ENCODE measurements at places on chromosomes 7 and 10.

- H3K4me3 ChIP-seq: no peak overlapping the region
- no peak overlapping the region for H3K27ac ChIP-seq
- DNase-seq: no peak
Measured at GRCh38 chr10:122243550-122243949, 27.5 kb upstream of the BTBD16 start.

DNA sequence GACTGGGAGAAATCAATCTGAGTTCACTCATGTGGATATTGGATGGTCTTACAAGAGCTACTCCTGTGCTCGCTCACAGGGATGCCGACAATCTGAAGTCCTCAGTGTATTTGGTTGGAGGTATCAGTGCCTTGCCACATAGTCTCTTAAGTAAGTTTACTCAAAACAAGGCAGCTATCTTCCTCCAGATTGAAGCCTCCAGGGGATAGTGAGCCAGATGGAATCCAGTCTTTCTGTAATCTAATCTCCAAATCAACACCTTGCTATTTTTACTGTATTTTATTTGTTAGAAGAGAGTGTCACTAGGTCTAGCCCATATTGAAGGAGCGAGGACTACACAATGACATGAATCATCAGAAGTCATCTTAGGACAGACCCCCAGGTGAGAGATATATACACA is 456.6 kb upstream of the POT1 start:
- H3K4me1 ChIP-seq: no peaks in the 10 kb centered on the region
- no peaks in the 10 kb centered on the region for H3K36me3 ChIP-seq
- H3K27ac ChIP-seq: no peak overlapping the region

- no peak for DNase-seq
- no peaks in the 10 kb centered on the region for H3K27me3 ChIP-seq
- peaks cover 24% of the 10 kb centered on the region for H3K4me1 ChIP-seq
- H3K36me3 ChIP-seq: no peaks in the 10 kb centered on the region
- H3K4me3 ChIP-seq: no peak overlapping the region
- peak overlapping the region; percentile 79 for H3K27ac ChIP-seq
Measured at GRCh38 chr10:110803239-110803749, 68.4 kb upstream of the PDCD4 start.

DNA sequence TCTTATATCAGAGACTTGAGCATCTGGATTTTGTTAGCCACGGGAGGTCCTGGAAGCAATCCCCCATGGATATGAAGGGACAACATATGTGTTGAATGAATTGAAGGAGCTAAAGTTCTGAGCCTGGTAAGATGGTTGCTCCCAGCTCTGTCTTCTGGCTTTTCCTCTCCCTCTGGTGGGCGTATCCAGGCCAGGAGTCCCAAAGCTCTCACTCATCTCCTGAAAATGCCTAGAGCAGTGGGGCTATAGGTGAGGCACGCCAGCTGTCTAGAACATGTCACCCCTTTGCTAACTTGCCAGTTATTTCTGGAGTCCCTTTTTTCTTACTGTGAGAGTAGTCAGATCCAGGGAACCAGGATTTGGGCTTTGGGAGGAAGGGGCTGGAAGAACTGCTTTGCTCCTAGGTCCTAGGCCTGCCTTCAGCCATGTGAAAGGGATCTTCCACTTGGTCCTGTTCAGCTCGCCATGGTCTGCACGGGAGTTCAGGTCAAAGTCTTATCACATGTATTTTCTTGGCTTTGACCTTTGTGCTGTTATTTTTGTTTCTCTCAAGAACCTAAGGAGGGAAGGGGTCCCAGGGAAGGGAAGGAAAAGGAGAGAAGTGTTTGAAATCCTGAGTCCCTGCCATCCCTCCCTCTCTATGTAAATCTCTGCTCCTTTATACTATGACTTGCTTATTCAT is 73.6 kb downstream of the MINPP1 start:
- H3K36me3 ChIP-seq: no peaks in the 10 kb centered on the region
- H3K4me3 ChIP-seq: no peak overlapping the region
- peak overlapping the region; percentile 56 for H3K27ac ChIP-seq
- H3K27me3 ChIP-seq: no peaks in the 10 kb centered on the region
- no peak for DNase-seq

GRCh38 chr7:64098-64915 is 128.1 kb upstream of the FAM20C start:
- H3K27ac ChIP-seq: no peak overlapping the region
- DNase-seq: peak; percentile 81

- no peaks in the 10 kb centered on the region for H3K4me1 ChIP-seq
- H3K4me3 ChIP-seq: no peak overlapping the region
- no peaks in the 10 kb centered on the region for H3K36me3 ChIP-seq
- no peaks in the 10 kb centered on the region for H3K27me3 ChIP-seq
Measured at GRCh38 chr7:43630482-43630881, 47.6 kb downstream of the STK17A start.

DNA sequence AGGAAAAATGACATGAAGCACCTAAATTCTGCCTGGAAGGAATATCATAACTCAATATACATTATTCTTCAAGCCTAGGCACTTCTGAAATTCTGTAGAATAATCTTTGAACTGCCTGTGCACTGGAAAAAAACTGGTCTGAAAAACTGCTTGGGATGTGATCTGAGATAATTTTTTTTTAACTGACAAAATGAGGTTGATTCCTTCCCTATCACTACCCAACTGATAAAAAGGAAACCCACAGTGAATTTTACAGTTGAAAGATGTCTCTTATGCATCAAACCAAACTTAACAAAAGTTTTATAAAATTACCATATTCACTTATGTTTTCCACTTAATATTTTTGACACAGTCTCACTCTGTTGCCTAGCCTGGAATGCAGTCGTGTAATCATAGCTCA is 67.2 kb upstream of the FAM133B start:
- no peaks in the 10 kb centered on the region for H3K36me3 ChIP-seq
- DNase-seq: no peak
- H3K4me1 ChIP-seq: peaks cover 8% of the 10 kb centered on the region
- no peak overlapping the region for H3K4me3 ChIP-seq

DNA sequence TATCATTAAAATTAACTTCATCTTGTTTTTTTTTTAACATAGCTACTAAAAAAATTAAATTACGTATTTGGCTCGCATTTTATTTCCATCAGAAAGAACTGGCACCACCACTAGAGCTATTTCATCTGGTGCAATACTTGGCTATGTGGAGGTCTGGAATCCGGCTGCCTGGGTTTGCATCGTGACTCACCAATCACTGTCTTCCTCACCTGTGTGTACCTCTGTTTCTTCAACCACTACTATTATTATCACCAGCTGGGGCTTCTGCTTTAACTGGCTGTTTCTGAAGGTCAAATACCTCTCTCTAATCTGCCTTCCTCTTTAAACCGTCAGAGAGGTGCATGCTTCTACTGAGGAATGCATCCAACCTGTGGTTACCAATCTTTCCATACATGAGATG is 6.5 kb downstream of the WDR91 start:
- no peak overlapping the region for H3K27ac ChIP-seq
- no peak for DNase-seq
- H3K4me3 ChIP-seq: no peak overlapping the region
- H3K36me3 ChIP-seq: no peaks in the 10 kb centered on the region

- no peak overlapping the region for H3K27ac ChIP-seq
- no peaks in the 10 kb centered on the region for H3K36me3 ChIP-seq
- H3K4me3 ChIP-seq: no peak overlapping the region
Measured at GRCh38 chr10:18351421-18351820, 211.2 kb downstream of the CACNB2 start.

GRCh38 chr7:155274633-155275355 is 22.9 kb upstream of the INSIG1 start:
- DNase-seq: no peak
- H3K4me3 ChIP-seq: no peak overlapping the region
- H3K36me3 ChIP-seq: no peaks in the 10 kb centered on the region
- no peak overlapping the region for H3K27ac ChIP-seq

DNA sequence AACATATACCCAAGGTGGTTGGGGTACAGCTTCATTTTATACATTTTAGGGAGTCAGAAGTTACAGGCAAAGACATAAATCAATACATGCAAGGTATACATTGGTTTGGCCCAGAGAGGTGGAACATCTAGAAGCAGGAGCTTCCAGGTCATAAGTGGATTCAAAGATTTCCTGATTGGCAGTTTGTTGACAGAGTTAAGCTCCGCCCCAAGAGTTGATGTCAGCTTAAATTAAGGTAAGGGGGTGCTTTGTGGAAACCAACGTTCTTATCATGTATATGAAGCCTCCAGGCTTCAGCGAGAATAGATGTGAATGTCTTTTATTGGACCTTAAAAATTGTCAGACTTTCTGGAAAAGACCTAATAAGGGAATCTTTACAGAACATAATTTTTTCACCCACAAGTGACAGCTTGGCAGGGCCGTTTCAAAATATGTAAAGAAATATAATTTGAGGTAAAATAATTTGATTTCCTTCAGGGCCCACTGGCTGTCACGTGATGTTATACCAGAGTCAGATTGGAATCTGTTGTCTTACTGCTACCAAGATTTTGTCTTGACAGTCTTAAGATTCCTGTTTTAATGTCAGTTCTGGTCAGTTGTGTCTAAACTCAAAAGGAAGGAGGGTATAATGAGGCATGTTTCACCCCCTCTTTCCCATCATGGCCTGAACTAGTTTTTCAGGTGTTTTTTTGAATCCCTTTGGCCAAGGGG is 6.3 kb upstream of the PANK1 start:
- no peak overlapping the region for H3K4me3 ChIP-seq
- DNase-seq: no peak
- H3K4me1 ChIP-seq: peaks cover 11% of the 10 kb centered on the region
- H3K27ac ChIP-seq: no peak overlapping the region

DNA sequence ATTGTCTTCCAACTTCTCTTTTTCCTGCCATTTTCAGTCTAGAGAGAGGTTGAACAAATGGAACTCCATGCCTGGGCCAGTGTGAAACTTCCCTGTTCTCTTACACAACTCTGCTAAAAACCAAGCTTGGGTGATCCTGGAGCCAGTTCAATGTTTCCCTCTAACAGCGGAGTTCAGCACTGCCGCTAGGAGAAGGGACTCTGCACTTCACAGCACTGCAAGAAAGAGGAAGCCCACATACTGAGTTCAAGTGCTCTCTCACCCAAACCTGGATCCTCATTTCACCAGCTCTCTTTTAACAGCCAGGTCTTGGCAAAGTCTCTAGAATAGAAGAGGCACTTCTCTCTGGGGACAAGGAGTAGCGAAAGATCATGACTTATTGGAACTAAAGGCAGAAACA is 18.8 kb downstream of the FOXI2 start:
- no peaks in the 10 kb centered on the region for H3K36me3 ChIP-seq
- no peak overlapping the region for H3K27ac ChIP-seq
- H3K4me3 ChIP-seq: no peak overlapping the region
- H3K27me3 ChIP-seq: peaks cover 16% of the 10 kb centered on the region
- no peaks in the 10 kb centered on the region for H3K4me1 ChIP-seq

DNA sequence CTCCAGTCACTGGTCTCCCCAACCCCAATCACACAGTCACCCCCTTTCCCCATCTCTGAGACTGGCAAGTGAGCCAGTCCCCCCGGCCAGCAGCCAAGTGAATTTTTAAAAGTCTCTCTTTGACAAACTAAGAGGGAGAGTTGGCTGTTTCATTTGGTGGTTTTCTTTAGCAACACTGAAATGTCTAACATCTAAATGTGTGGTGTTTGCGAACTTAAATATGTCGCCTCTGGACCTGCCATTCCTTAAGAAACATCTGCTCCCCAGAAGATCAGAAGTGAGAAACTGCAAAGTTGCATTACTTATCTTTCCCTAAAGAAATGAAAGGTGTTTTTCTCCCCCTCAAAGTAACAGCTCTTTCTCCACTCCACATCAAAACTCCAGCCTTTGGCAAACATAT is 34.7 kb upstream of the PLXNA4 start:
- peaks cover 16% of the 10 kb centered on the region for H3K27me3 ChIP-seq
- no peak for DNase-seq
- no peak overlapping the region for H3K4me3 ChIP-seq
- no peak overlapping the region for H3K27ac ChIP-seq
- H3K4me1 ChIP-seq: no peaks in the 10 kb centered on the region

GRCh38 chr7:18607025-18607424 is 111.5 kb downstream of the HDAC9 start:
- no peak overlapping the region for H3K4me3 ChIP-seq
- no peaks in the 10 kb centered on the region for H3K36me3 ChIP-seq
- H3K4me1 ChIP-seq: no peaks in the 10 kb centered on the region
- H3K27ac ChIP-seq: no peak overlapping the region

- peaks cover 9% of the 10 kb centered on the region for H3K4me1 ChIP-seq
- peak overlapping the region; percentile 95 for H3K4me3 ChIP-seq
- DNase-seq: peak; percentile 65
- peak overlapping the region; percentile 17 for H3K27ac ChIP-seq
- no peaks in the 10 kb centered on the region for H3K36me3 ChIP-seq
Measured at GRCh38 chr7:3301831-3302618, 973 bp downstream of the SDK1 start.

DNA sequence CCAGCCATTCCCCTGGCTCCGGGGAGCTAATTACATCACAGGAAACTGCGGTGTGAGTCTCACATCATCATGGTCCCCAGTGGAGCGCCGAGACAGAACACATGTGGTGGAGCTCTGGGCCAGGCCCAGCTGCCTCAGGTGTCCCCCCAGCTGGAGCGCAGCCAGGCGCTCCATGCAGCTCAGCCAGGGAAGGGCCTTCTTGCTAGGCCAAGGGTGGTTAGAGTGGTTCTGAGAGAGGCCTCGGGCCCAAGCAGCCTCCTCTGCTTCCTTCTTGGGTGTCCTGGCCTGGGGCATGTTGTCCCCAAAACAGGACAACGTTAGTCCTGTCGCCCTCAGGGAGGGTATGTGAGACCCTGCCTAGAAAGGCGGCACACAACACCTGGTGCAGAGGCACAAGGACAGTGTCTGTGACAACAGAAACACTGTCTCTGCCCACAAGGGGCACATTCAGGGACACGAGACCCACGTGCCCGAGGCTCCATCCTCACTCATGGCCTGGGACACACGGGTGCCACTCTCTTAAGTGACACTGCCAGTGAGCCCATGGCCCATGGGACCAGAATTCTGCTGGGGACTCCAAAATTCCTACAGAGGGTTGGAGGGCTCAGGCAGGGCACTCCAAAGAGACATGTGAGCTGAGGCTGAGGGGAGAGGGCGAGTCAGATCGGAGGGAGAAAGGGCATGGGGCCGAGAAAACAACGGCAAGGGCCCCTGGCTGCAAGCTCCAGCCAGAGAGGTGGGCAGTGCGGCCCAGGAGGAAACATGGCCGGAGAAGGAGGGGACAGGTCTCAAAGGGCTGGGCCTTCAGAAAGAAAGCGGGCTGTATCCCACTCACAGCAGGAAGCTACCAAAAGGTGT is 37.0 kb upstream of the RET start:
- H3K4me1 ChIP-seq: peaks cover 2% of the 10 kb centered on the region
- no peaks in the 10 kb centered on the region for H3K27me3 ChIP-seq
- no peak overlapping the region for H3K4me3 ChIP-seq
- H3K36me3 ChIP-seq: no peaks in the 10 kb centered on the region
- no peak overlapping the region for H3K27ac ChIP-seq
- DNase-seq: no peak

DNA sequence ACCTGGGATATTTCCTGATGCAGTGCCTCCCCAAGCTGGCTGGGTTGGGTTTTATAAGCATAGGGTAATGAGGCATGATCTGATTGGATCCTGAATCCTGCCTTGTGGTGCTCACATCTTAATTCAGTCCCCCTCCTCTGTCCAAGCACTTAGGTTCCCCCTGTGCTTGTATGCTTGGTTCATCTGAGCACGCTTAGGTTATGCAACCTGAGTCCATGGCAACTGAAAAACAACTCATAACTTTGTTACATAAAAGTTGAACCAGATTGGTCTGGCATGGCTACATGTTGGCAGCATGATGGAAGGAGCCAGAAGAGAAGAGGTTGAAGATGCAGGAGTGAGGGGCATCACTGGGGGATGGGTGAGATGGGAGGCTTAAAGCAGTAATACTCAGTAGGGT is 57.3 kb upstream of the OSBPL3 start:
- H3K27me3 ChIP-seq: no peaks in the 10 kb centered on the region
- DNase-seq: no peak
- H3K4me3 ChIP-seq: no peak overlapping the region
- H3K4me1 ChIP-seq: no peaks in the 10 kb centered on the region
